ENCODE measurements at places on chromosomes 6 and 20. TPM values are rescaled to one million over a fixed set of nuclear protein-coding genes. Genes with fewer than 3 reads are reported as not detected.

The LTA gene
- 0.17 TPM for polyA plus RNA-seq

The THBS2 gene
- polyA plus RNA-seq = 65.3 TPM

DNA sequence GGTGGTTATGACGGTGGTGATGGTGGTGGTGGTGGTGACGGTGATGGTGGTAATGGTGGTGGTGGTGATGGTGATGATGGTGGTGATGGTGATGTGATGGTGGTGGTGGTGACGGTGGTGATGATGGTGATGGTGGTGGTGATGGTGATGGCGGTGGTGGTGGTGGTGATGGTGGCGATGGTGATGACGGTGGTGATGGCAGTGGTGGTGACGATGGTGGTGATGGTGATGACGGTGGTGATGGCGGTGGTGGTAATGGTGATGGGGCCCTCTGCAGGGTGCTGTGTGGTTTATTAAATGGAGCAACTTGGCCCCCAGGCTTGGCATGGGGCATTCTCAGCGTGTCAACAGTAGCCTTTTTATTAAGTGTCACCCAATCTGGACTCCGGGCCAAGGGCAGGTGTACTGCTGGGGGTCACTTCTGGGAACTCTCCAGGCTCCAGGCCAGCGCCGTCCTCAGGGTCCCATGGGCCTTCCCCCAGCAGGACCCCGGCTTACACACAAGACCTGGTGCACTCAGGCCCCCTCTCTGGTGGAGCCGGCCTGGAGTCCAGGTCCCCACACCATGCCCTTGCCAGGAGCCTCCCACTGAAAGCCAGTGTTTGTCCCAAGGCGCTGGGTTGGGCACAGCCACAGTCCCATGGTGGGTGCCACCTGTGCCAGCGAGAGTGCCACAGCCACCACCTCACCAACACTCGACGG is 8.8 kb downstream of the CABLES2 start:
- no peak overlapping the region for H3K4me3 ChIP-seq
- H3K27ac ChIP-seq = no peak overlapping the region
- no peak for DNase-seq
- no peaks in the 10 kb centered on the region for H3K36me3 ChIP-seq

GRCh38 chr6:10375391-10375969 is 39.4 kb downstream of the TFAP2A start:
- DNase-seq = no peak
- H3K27ac ChIP-seq = no peak overlapping the region
- H3K27me3 ChIP-seq = no peaks in the 10 kb centered on the region
- no peaks in the 10 kb centered on the region for H3K4me1 ChIP-seq
- no peaks in the 10 kb centered on the region for H3K36me3 ChIP-seq

Data from ovary (tissue), 10 donors.